ENCODE measurements at places on chromosomes 6 and 20. TPM values are rescaled to one million over a fixed set of nuclear protein-coding genes. Genes with fewer than 3 reads are reported as not detected.

DNA sequence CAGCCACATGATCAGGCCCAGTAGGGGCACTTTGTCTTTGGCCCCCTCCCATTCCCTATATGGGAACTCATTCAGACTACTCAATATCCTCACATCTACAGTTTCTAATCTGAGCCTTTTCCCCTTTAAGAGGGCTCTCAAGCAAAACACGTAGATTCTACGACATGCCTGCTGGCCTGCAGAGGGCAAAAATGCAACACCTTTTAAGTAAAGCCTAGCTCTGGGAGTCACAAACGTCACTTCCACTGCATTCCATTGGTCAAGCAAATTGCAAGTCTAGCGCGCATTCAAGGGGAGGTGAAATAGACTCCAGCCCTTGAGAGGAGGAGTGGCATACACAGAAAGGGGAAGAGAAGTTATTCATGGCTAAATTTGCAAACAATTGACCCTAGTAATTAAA is 70.6 kb downstream of the CDC40 start:
- no peak overlapping the region for H3K4me3 ChIP-seq
- DNase-seq, result no peak
- H3K27me3 ChIP-seq, result no peaks in the 10 kb centered on the region
- H3K27ac ChIP-seq, result no peak overlapping the region

DNA sequence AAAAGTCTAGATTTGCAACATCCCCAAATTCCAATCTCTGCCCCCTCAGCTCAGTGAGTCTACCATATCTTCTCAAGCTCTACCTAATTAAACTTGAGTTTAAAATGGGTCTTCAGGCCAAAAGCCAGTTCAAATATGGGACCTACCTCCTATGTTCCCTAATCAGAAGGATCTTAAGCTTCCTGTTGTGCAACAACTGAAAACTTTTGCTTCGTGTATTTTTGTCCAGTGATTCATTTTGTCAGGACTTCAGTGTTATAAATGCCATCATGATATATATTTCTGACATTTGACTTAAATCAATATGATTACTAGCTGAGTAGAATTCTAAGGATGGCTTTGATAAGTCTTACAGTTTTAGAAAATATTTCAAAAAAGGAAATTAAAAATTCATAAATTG is 622.6 kb upstream of the PTCHD4 start:
- no peak overlapping the region for H3K4me3 ChIP-seq
- no peaks in the 10 kb centered on the region for H3K36me3 ChIP-seq
- no peak overlapping the region for H3K27ac ChIP-seq
- DNase-seq, result peak; percentile 31
- peaks cover 28% of the 10 kb centered on the region for H3K4me1 ChIP-seq

DNA sequence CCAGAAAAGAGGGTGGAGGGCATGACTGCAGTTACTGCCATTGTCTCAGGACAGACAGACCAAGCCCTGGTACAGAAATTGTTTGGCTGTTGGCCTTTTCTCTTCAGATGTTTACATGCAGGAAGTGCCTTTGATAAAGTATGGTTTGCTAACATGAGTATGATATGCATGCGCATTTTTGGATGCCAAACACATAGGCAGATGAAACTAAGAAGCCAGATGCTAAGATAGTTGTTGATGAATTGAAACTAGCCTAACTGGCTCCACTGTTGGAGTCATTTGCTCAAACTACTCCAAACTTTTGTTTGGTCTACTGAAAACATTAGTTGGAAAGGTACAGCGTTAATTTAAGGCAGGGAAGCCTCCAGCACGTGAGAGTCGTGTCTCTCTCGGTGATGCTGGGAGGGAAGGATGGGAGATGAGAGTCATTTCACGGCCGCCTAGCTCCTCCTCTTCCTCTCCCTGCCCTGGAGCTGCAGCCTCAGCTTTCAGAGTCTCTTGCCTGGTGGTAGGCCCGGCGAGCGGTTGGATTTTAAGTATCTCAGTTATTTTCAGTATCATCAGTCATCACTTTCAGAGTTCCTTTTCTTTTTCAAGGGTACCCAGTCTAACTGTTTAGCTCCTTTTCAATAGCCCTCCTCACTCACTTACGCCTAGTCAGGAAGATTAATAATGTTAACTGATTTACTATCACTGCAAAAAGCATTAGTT is 29.7 kb downstream of the RREB1 start:
- peaks cover 23% of the 10 kb centered on the region for H3K4me1 ChIP-seq
- H3K27me3 ChIP-seq, result no peaks in the 10 kb centered on the region
- no peaks in the 10 kb centered on the region for H3K36me3 ChIP-seq
- peak overlapping the region; percentile 83 for H3K27ac ChIP-seq

DNA sequence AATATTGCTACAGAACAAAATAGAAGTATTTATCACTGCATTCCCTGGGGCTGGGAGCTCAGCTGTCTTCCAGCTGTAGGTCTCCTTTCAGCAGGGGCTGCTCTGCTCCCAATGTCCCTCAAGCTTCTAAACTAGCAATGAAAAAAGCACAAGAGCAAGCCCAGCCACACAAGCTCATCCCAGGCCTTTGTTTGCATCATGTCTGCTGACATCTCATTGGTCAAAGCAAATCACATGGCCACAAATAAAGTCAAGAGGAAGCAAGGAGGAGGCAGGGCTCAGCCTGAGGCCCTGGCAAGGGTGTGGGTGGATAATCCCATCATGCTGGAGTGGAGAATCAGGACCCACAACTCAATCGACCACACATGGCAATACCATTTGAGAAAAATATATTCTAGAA is 2.2 kb upstream of the BFSP1 start:
- no peak overlapping the region for H3K27ac ChIP-seq
- H3K4me1 ChIP-seq, result 0 out of 2 replicates have a peak, but pooled peaks cover 3% of the 10 kb centered on the region
- no peaks in the 10 kb centered on the region for H3K27me3 ChIP-seq
- peak; percentile 58 for DNase-seq
- H3K36me3 ChIP-seq, result no peaks in the 10 kb centered on the region
- H3K4me3 ChIP-seq, result no peak overlapping the region

Gene ENPP3
- not detected for total RNA-seq
